Activated CD4-positive, alpha-beta T cell treated with anti-CD3 and anti-CD28 coated beads, Interleukin-2, amount 10 ng/mL, durations not matched to agents 24 days and 14 days (primary cell): ENCODE measurements at places on chromosomes 11 and 22. TPM values are rescaled to one million over a fixed set of nuclear protein-coding genes. Genes with fewer than 3 reads are reported as not detected.

Gene UBQLNL
- not detected in 2 replicates for total RNA-seq

Gene CLTCL1
- 0.43 and 1.3 TPM in 2 replicates for total RNA-seq

Gene APOBEC3C
- total RNA-seq: 73.6 and 74.8 TPM in 2 replicates

Gene PLA2G3
- not detected in 2 replicates for total RNA-seq

Gene FAM181B
- total RNA-seq: not detected in 2 replicates

Gene B4GALNT4
- total RNA-seq: 3.9 and 4.1 TPM in 2 replicates

Gene KCNJ5
- total RNA-seq: not detected in 2 replicates

- peaks cover 2% of the 10 kb centered on the region for H3K27me3 ChIP-seq
- no peaks in the 10 kb centered on the region for H3K36me3 ChIP-seq
- no peak overlapping the region for H3K27ac ChIP-seq
- no peak for DNase-seq
- H3K4me1 ChIP-seq: no peaks in the 10 kb centered on the region
- no peak overlapping the region for H3K4me3 ChIP-seq
Measured at GRCh38 chr11:130101661-130102060, 32.0 kb downstream of the APLP2 start.

- DNase-seq: no peak
- no peaks in the 10 kb centered on the region for H3K27me3 ChIP-seq
- H3K36me3 ChIP-seq: peaks cover 23% of the 10 kb centered on the region
- H3K27ac ChIP-seq: no peak overlapping the region
Measured at GRCh38 chr11:94450048-94450447, 43.6 kb downstream of the MRE11 start.

DNA sequence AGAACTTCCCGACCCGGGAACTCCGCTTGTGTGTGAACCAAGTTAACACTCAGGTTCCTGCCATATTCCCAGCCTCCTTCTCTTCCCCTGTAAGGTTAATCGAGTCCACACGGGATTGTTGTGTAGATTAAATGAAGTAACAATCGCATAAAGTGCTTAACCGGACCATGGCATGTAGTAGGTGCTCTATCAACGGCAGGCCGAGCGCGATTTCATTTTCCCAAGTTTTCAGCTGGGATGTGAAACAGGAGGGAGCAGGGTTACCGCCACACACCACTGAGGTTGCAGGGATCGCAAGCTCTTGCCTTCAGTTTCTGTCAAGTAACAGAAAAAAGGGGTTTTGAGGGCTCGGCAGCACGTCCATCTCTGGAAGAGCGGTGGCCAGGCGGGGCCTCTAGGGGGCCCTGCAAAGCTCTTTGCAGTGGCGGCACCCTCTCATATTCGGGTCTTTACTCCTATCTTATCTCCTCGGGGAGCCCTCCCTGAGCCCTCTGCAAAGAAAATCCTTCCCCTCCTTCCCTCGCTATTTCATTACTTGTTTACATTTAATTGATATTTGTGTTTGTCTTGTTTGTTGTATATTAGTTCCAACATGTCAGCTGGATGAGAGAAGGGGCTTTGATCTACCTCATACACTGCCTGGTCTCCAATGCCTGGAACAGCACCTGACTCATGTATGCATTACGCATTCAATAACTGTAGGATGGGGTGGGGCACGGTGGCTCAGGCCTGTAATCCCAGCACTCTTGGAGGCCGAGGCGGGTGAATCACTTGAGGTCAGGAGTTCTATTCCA, 816 bp upstream of the PLEKHA7 start:
- peaks cover 3% of the 10 kb centered on the region for H3K4me1 ChIP-seq
- no peaks in the 10 kb centered on the region for H3K36me3 ChIP-seq
- peak overlapping the region; percentile 84 for H3K4me3 ChIP-seq
- H3K27me3 ChIP-seq: peaks cover 39% of the 10 kb centered on the region
- peak overlapping the region; percentile 48 for H3K27ac ChIP-seq

DNA sequence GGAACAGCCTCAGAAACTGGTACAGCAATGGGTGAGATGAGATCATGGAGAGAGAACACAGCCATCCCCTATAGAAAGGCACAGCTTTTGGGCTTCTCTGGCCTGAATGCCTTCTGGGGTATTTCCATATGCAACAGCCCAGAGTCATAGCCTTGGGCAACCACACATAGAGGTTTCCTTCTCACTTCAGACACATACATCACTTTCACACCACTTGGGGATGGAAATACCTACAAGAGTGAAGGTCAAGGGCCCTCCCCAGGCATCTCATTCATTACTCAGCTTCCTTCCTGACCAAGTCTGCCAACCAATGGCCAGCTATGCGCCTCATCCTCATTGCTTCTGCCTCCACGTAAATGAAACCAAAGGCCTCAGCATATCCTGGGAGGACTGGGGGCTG, 17.7 kb upstream of the OLFML1 start:
- H3K27me3 ChIP-seq: no peaks in the 10 kb centered on the region
- no peak for DNase-seq
- H3K4me1 ChIP-seq: peaks cover 2% of the 10 kb centered on the region
- H3K27ac ChIP-seq: no peak overlapping the region

DNA sequence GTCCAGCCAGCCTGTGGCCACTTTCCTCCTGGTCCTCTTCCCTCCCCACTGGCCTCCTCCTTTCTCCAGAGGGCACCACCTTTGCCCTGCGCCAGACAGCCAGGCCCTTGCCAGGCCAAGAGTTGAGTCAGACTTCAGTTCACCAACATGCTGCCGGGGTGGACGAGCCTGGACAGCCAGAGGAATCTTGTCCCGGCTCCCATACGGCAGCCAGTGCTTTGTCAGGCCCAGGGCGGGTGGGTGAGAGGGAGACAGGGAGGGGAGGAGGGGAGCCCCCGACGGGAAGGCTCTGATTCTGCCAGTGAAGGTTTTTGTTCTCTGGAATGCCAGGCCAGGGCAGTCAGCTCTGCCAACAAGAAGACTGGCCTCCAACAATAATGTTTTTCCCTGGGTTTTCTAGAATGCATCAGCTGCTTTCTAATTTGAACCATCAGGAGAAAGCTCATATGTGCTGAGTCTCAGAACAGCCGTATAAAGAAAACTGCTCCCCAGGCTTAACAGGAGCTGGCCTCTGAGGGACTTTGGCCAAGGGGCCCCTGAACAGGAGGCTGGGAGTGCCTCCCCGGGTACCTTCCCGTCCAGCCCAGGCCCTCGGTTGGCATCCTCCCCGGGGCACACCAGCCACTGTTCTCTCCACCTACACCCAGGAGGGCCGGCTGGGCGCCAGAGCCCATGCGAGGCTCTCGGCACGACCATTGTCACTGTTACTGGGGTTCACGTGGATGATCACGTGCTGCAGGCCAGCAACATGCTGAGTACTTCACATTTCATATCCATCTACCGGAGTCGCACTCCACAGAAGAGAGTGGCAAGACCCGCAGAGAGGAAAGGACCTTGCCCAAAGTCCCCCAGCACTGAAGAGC, 28.6 kb downstream of the LIF start:
- no peak overlapping the region for H3K4me3 ChIP-seq
- DNase-seq: no peak
- H3K27ac ChIP-seq: peak overlapping the region; percentile 60
- H3K36me3 ChIP-seq: peaks cover 3% of the 10 kb centered on the region
- no peaks in the 10 kb centered on the region for H3K27me3 ChIP-seq

DNA sequence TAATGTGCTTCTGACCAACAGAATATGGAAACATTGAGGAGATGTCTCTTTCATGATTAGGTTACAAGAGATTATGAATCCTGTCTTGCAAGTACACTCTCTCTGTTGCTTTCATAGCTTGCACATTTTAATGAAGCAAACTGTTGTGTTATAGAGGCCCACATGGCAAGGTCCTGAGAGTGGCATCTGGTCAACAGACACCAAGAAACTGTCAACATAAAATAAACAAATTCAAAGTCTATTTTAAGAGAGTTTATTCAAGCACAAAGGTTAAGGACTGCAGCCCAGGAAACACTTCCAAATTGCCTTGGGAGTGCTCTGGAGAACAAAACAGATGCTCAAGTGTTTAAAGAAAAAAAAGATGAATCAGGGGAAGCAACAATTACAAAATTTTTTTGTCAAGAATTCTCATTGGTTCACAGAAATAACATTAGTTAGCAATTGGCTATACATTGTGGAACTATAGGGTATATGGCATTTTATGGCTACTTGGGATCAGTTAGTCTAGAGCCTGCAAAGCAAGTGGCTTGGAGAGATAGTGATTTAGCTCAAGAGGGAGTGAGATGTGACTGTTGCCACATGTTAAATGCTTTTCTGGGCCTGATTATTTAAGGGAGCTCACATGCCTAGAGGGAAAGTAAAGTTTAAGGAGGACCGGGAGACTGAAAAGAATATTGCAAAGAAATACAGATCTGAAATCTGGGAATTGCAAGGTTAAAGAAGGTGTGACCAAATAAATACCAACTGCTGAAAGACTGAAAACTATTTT, 54.6 kb downstream of the CTSC start:
- H3K27me3 ChIP-seq: no peaks in the 10 kb centered on the region
- no peak overlapping the region for H3K4me3 ChIP-seq
- H3K36me3 ChIP-seq: peaks cover 27% of the 10 kb centered on the region
- H3K4me1 ChIP-seq: no peaks in the 10 kb centered on the region
